ENCODE measurements at places on chromosomes 3 and 15.

DNA sequence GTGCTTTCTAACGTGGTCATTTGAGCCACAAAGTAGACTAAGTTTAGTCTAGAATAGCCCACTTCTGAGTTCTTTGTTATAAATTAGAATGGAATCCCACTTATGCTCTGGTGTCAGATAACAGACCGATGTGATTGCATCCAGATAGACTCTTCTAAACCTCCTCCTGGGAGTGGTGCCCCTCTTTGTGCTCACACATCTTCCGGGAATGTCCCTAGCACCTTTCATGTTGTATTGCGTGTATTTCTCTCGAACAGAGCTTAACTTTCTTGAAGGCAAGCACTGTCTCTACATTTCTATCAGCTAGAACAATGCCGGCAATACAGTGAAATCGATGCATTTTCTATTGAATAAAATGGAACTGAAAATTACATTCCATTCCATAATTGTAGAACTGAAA is 23.0 kb downstream of the CP start:
- DNase-seq = no peak

DNA sequence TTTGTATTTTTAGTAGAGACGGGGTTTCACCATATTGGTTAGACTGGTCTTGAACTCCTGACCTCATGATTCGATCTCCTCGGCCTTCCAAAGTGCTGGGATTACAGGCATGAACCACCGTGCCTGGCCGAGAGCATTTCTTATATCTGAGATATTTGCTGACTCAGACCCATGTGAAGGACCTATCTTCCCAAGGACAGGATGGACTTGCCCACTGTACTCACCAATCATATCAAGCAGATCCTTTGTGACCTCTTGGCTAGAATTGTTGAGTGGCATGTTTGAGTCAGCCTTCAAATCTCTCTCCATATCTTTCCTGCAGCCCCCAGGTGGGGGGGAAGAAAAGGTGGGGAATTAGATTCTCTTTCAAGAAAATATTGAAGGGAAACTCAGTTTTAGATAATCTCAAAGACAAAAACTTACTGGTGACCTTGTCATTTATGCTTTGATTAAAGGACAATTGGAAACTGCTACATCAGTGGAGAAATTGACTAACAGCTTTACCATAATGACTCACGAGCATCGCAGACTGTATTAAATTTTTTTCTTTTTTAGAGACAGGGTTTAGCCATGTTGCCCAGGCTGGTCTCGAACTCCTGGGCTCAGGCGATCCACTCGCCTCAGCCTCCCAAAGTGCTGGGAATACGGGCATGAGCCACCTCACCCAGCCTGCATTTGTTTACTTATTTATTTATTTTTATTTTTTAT is 3.1 kb downstream of the C3orf62 start:
- no peak for DNase-seq

GRCh38 chr15:26106556-26106955 is 243.4 kb upstream of the ATP10A start:
- DNase-seq = no peak

- DNase-seq = no peak
Measured at GRCh38 chr3:152434142-152434541, 165.4 kb downstream of the MBNL1 start.

GRCh38 chr15:32707436-32707835 is 10.4 kb upstream of the GREM1 start:
- no peak for DNase-seq

GRCh38 chr3:184733971-184734608 is 22.2 kb upstream of the MAGEF1 start:
- no peak for DNase-seq

DNA sequence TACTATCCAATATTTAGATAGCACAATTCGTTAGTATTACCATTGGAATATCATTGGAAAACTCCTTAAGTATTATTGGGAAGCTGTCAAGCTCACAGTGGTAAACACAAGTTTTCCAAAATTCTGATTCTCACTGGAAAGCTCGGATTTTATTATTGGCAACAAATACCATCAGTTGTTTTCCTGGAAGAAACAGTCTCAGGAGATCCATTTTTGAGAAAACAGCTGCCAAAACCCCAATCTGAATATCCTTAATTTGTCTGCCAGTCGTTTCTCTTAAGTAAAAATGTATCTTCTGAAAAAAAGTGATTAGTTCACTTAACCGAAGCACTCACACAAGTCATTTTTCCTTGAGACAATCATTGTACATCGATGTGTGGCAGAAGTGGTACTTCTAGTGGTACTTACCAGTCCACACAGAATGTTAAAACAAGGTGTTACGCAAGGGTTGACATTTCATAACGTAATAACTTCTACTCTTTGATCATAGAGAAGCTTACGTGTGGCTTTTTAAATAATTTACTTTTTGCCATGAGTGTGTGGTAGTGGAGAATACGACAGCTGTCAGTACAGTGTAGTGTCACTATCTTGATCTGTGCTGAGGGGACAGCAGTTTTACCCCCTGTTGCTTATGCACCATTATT is 74.9 kb downstream of the FAM43A start:
- DNase-seq = no peak

GRCh38 chr15:45719490-45719889 is 84.7 kb downstream of the SQOR start:
- no peak for DNase-seq

DNA sequence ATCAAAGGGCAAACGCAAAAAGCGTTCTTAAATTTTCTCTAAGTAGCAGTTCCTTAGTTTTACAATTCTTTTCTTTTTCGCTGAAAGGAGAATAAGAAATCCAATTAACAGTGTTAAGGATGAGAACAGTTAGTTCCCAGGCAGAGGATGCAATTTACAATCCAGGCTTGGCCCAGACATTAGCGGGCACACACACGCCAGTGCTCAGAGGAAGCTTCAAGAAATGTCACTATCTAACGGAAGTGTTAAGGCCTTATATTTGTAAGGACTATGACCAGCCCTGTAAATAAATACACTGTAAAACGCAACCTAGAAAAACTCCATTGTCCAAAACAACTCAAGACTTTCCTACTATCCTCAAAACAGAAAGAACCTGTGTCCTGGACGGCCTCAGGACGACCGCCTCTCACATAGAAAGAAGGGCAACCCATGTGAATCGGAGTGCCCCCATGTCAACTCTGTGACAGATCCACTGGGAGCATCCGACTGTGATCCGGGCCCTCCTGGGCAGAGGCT is 1.3 kb downstream of the ACAP2 start:
- DNase-seq = no peak

DNA sequence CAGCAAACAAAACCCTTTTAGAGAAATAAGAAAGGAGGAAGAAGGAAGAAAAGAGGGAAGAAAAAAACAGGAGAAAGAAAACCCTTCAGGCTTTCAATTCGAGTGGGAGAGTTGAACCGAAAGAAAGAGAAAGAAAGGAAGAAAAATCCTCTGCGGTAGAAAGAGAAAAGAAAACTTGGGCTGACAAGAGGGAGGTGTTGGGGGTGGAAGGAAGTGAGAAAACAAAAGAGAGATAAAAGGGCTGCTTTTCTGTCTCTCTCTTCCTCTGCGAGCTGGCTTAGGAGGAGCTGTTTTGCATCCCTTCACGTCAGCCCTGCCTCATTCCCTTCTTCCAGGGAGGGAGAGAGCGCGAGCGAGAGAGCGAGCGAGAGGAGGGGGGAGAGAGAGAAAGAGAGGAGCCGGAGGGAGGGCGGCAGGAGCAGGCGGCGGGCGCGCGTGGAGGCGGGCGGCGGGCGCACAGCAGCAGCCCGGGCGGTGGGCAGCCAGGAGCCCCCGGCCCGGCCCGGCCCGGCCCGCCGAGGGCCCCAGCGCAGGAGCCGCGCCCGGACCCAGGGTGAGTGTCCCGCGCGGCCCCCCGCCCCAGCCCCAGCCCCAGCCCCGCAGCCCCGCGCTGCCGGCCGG is at the start of gene ZNF710:
TSS of gene ZNF710 (plus strand) at position 263 of the 621 bp plus-strand sequence. CDS start 65,814 bp downstream, outside the sequence.
- DNase-seq = no peak

GRCh38 chr15:68343579-68344225 is 66.2 kb downstream of the FEM1B start:
- DNase-seq = no peak

- DNase-seq = no peak
Measured at GRCh38 chr3:154716170-154716569, 286.2 kb upstream of the GPR149 start.

- no peak for DNase-seq
Measured at GRCh38 chr15:90083954-90084607, 18.2 kb downstream of the IDH2 start.

- DNase-seq = no peak
Measured at GRCh38 chr3:138620431-138620830, 11.9 kb downstream of the FAIM start.

GRCh38 chr15:74511583-74511982 is 29.4 kb upstream of the ARID3B start:
- DNase-seq = no peak

DNA sequence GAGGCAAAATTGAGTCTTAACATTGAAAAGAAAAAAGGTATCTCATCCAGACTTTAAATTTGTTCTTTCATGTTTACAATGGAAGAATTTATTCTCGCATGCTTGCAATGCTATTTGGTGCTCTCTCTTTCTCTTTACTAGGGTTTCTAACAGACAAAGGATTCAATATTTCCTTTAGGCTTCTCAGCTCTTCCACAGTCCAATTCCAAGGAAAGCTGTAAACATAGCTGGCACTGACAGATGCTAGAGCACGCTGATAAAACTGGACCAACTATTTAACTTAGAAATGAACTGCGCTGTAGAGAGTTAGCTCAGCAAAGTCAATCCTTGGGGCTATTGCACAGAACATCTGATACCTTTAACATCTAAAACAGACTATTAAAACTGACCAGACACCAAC is 81.3 kb downstream of the PDZRN3 start:
- DNase-seq = no peak

DNA sequence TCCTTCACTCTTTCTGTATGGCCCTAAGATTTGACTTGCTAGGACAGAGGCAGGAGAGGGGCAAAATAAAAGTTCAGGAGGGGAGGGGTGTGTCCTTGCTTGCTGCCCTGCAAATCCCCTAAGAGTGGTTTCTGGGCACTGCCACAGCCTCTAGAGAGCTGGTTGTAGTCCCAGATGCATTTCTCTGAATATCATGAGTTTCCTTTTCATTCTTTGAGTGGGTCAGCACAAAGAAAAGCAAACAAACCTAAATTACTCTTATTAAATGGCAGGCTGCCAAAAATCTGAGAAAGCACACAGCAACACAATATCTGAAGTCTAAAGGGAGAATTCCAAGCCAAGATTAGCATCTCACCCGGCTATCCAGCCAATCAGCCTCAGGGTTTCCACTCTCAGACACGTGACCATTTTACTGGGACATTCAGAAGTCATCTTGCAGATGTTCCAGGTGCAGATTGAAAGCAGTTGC is 919.3 kb downstream of the TUSC7 start:
- DNase-seq = no peak

DNA sequence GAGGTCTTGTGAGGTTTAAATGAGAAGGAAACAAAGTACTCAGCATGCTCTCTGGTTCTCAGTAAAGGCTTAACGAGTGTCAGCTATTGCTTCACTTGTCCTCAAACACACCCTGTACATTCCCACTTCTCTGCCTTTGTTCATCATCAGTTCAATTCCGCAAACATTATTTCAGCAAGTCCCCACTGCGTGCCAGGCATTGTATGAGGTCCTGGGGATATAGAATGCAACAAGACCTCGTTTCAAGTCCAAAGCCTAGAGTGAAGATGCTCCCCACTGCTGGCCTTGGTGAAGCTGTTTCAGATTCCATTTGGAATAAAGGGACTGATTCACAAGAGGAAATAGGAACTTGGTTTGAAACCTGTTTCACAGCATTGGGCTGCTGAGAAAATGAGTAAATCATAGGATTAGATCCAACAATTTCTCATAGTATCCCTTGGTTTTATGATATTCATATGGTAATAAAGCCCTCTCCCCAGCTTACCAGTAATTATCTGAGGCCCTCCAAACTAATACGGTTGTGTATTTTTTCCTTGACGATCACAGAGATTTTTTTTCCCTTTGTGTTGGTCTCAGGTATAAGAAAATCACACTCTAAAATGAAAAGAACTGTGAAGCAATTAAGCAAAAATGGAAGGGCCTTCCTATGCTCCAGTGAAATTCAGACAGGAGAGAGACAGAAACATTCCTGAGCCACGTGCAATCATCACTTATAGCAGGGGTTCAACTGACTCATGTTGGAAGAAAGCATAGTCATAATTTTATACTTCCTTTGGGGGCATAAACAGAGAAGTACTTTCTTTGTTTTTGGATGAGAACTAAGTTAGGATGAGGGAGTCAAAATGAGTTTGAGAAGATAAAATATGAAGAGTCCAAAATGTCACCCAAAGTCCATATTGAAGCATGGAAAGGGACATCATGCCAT is 258.6 kb downstream of the RORA start:
- no peak for DNase-seq

DNA sequence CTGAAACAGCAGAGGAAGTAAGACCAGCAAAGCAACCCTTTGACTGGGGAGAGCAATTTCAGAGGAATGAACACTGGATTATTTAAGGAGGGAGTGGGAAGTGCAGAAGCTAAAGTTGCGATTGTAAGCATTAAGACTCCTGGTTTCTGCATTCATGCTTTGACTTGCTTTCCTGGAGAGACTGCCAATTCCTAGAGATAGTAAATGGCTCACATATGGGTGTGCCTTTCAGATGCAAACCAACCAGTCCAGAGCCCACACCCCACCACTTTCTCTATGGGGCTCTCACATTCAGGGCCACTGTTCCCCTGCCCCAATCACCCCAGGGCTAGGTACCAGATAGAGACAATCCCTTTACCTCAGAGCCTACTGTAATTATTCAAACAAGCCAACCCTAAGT is 200.9 kb upstream of the EIF1B start:
- DNase-seq = no peak

- no peak for DNase-seq
Measured at GRCh38 chr3:42101048-42101447, 9.9 kb downstream of the TRAK1 start.

All from vagina (tissue), 2 donors.